SK-MEL-5 (cell line): ENCODE measurements at places on chromosomes 4 and X. TPM values are rescaled to one million over a fixed set of nuclear protein-coding genes. Genes with fewer than 3 reads are reported as not detected.
A peak's percentile ranks its signal among the peaks of the same experiment; 100 is the strongest.

Gene PTTG2
- not detected in 2 replicates for total RNA-seq

Gene L1CAM
- total RNA-seq = 58.4 and 78.9 TPM in 2 replicates

Gene STATH
- total RNA-seq = 1.1 and 1.6 TPM in 2 replicates

DNA sequence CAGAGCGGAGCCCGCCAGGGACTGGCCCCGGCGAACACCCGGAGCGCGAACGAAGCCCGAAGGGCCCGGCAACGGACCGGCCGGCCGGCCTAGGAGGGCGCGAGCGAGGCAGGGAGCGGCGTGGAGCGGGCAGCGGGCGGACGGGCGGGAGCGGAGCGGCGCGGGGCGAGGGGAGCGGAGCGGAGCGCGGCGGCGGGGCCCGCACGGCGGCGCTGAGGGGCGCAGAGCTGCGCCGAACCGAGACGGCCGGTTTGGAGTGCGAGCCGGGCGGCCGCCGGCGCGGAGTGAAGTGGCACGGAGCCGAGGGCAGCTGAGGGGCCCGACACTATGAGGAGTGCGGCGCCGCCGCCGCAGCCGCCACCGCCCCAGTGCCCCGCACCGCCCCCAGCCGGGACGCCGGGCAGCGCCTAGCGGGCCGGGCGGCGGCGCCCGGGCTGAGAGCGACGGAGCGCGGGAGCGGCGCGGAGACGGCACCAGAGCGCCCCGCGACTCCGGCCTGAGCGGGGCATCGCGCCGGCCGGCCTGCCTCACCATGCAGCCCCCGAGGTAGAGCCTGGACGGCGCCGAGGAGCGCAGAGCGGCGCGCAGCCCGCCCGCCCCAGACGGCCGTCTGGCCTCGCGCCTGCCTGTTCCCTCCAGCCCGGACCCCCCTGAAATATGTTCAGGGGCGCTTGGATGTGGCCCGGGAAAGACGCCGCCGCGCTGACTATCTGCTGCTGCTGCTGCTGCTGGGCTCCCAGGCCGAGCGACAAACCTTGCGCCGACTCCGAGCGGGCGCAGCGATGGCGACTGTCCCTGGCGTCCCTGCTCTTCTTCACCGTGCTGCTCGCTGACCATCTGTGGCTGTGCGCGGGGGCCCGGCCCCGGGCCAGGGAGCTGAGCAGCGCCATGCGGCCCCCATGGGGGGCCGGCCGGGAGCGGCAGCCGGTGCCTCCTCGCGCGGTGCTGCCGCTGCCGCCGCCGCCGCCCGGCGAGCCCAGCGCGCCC lies 793 bp downstream of the NALF2 start:
- DNase-seq = no peak

DNA sequence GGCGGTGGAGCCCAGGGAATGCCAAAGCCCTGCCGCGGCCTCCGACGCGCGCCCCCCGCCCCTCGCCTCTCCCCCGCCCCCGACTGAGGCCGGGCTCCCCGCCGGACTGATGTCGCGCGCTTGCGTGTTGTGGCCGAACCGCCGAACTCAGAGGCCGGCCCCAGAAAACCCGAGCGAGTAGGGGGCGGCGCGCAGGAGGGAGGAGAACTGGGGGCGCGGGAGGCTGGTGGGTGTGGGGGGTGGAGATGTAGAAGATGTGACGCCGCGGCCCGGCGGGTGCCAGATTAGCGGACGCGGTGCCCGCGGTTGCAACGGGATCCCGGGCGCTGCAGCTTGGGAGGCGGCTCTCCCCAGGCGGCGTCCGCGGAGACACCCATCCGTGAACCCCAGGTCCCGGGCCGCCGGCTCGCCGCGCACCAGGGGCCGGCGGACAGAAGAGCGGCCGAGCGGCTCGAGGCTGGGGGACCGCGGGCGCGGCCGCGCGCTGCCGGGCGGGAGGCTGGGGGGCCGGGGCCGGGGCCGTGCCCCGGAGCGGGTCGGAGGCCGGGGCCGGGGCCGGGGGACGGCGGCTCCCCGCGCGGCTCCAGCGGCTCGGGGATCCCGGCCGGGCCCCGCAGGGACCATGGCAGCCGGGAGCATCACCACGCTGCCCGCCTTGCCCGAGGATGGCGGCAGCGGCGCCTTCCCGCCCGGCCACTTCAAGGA lies at the start of gene FGF2:
Gene FGF2 (plus strand): TSS at position 279 of the 705 bp plus-strand sequence. CDS start 344 bp downstream, at position 623.
- no peak for DNase-seq

GRCh38 chr4:1599026-1599481 lies 85.1 kb downstream of the FAM53A start:
- no peak for DNase-seq

DNA sequence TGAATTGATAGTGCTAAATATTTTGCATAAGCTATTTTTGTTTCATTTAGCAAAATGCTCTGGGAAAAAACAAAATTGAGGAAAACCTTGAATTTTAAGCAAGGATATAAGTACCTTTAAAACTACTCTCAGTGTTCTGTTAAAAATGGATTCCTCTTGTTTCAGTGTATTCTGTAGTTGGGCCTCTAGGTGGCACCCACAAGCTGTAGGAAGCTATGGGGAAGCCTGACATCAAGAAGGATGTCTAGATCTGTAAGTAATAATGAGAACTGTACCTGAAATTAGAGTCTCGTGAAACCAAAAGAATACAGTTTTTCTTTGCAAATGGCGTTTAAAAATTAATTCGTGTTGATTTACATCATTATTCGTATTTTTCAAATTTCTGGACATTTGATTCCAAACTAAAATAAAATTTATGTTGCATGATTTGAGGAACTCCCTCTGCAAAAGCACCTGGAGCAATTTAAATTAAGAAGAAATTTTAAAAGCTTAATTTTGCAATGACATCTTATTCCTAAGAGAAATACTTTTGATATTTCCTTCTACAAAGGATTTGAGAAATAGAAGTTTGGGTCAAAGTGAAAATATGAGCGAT lies 51.2 kb downstream of the TMPRSS11E start:
- DNase-seq = peak; percentile 70

GRCh38 chrX:129981752-129982299 lies 609 bp upstream of the BCORL1 start:
- no peak for DNase-seq

- no peak for DNase-seq
These were observed 410.6 kb downstream of the HNRNPD start for GRCh38 chr4:81963015-81963762.

DNA sequence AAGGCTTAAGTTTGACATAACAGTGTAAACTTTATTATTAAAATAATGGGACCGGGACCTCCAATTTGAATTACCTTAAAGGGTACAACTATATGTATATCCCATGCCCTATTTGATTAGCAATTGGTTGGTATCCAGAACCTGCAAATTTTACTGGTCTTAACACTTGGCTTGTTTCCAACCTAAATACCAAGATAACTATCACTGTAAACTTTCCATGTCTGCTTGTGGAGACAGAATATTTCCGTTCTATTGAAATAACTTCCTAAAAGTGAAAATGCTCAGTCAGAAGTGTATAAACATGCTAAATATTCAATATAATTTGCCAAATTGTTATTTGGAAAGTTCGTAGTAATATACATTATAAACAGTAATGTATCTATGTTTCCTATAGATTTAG lies 154.0 kb downstream of the TMEM47 start:
- DNase-seq = no peak

GRCh38 chr4:166144607-166145006 lies 271.6 kb downstream of the TLL1 start:
- no peak for DNase-seq

DNA sequence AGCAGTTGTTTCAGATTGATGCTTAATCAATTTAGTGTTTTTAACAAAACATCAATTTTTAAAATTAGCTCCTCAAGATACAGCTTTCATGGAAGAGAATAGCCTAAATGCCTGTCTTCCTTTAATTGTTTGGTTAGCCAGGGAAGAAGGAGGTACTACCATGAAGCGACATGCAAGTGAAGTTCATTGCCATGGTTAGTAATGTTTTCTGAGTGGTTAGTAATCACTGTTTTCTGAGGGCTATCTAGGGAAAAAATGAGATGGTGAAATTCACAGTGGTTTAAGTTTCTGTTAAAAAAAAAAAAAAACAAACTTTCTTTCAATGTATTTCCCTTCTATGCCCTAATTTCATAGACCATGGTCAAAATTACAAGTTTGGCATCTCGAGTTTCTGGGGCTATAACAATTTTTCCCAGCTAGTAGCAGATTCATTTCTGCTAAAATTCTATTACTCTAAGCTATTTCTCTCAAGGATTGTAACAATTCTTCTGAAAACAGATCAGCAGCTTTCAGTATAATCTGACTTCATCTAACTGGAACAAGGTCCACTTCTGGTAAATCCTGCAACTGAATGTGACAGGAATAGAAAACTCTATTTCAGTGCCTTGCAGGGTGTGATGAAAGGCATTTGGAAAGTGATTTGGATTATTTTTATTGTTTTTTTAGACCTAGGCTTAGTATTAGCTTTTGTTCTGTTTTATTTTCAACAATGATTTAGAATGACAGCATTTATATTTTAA lies 157.0 kb downstream of the PCDH18 start:
- DNase-seq = no peak
